Astrocyte of the cerebellum (primary cell): ENCODE measurements at places on chromosomes 6 and 20.

- DNase-seq: no peak
Measured at GRCh38 chr6:85041376-85041775, 277.0 kb upstream of the TBX18 start.

DNA sequence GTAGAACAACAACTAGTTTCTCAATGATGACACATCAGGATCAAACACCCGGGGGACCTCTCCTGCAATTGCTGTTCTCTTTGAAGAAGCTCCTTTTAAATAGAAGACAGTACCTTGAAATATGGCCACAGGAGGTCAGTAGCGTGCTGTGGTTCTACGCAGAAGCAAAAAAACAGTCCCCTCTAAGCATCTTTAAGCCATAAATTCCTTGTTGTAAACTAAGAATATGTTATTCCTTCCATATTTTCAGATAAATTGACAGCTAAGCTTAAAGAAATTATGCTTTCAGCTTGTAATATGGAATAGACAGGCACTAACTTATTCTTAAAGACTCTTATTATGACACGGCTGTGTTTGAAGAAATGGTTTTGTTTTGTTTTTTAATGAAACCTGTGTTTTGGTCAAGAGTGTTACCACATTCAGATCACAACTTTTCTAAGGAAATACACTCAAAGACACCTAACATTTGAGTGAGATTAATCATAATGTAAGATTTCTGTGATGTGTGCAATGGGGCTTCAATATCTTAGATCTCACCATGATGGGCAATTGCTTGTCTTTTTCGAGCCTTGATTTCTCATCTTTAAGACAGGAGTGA is 49.7 kb upstream of the IL20RA start:
- DNase-seq: peak; percentile 68

DNA sequence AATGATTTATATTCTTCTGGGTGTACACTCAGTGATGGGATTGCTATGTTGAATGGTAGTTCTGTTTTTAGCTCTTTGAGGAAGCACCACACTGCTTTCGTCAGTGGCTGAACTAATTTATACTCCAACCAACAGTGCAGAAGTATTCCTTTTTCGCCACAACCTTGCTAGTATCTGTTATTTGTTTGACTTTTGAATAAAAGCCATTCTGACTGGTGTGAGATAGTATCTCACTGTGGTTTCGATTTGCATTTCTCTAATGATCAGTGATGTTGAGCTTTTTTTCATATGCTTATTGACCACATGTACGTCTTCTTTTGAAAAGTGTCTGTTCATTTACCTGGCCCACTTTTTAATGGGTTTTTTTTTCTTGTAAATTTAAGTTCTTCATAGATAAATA is 583.8 kb upstream of the ARID1B start:
- no peak for DNase-seq

GRCh38 chr20:47468290-47469050 is 33.2 kb upstream of the NCOA3 start:
- DNase-seq: no peak

- no peak for DNase-seq
Measured at GRCh38 chr20:25750765-25751696, 54.4 kb upstream of the ZNF337 start.

GRCh38 chr6:159440349-159440748 is 252.7 kb downstream of the SOD2 start:
- no peak for DNase-seq

DNA sequence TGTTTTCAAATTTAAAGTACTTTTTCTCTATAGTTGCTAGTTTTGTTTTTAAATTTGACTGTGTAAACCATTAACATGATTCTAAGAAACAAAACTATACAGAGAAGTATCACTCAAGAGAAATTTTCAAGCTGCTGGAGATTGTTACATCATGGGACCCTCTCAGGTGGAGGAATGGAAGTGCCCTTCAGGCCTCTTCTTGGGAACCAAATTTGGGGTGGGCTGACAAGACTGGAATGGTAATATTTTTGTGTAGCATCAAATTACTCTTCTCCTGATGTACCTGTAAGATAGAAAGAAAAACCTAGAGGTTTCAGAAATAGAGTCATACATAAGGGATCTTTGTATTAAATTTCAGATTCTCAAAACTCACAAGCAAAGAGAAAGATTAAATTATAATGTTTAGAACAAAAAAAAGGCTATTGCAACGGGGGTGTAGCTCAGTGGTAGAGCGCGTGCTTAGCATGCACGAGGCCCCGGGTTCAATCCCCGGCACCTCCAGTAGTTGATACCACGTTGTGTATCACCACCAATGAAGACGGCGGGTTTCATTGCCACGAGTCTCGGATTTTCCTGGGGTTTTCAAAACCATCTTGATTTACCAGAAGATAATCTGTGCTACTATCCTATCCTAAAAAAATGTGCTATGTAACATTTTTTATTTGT is 193.7 kb downstream of the GPX5 start:
- DNase-seq: no peak

- no peak for DNase-seq
Measured at GRCh38 chr20:53359425-53359824, 234.2 kb downstream of the ZNF217 start.

- DNase-seq: no peak
Measured at GRCh38 chr6:145883263-145883662, 68.7 kb upstream of the FBXO30 start.

DNA sequence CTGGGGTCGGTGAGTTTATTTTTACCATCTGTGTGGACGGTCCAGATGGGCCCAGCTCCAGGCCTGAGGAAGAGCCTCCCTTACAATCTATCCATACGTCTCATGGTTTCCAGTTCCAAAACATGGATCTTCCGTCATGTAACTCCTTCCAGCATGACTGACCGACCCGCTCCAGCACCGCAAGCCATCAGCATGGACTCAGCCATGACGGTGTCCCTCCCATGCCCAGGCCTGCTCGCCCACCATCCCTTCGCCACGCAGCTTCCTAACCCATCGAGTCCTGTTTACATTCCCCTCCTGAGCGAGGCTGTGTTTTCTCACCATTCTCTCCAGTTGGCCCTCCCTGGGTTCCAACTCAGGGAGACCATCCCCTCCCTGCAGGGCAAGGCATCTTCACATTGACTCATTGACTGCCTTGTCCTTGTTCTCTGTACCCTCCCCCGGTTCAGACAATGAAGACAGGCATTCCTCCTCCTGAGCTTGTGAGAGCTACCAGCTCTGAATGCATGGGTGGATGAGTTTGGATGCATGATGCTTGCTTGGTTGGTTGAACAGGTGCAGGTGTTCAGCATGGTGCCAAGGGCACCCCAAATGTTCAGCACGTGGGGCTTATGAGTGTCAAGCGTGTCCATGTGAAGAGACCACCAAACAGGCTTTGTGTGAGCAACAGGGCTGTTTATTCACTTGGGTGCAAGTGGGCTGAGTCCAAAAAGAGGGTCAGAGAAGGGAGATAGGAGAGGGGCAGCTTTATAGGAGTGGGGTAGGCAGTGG is 235.8 kb downstream of the SMOC2 start:
- DNase-seq: no peak

- DNase-seq: no peak
Measured at GRCh38 chr6:130069485-130069884, 51.1 kb downstream of the L3MBTL3 start.

DNA sequence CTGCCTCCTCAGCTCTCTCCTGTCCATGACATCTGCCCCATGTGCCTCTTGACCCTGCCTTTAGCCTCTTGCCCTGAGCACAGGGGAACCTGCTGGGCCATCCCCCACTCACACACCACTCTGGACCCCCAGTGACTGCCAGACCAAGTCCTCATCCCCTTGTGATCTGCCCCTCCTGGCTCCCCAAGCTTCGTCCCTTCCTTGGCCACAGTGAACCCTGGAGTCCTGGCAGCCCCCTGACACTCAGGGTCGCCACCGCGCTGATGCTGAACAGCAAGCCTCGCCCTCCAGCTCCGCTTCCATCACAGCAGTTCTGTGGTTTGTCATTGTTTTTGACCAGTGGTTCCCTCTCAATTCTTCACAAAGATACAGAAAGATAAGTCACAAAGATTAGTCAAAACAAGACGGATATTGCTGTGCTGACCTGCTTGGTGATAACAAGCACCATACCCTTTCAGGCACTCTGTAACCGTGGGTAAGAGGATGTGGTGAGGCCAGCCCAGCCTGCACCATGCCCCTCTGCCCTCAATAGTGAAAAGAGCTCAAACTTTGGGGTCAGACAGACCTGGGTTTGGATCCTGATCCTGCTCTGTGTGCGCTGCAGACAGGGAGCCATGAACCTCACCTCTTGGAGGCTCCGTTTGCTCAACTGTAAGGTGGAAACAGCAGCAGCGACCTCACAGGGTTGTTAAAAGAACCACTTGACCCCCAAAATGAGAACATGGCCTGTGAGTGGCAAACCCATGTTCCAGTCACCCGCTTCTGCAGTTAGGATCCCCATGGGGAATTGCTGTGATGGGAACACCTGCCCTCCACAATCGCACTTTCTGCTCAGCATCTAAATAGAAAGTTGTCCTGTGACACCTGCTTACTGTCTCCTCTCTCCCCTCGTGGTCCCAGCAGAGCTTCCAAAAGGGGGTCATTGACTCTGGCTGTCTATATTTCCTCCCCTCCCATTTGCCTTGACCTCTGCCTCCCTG is 114.5 kb downstream of the TOX2 start:
- DNase-seq: no peak

- DNase-seq: peak; percentile 90
Measured at GRCh38 chr6:144158133-144158532, 7.8 kb downstream of the STX11 start.

DNA sequence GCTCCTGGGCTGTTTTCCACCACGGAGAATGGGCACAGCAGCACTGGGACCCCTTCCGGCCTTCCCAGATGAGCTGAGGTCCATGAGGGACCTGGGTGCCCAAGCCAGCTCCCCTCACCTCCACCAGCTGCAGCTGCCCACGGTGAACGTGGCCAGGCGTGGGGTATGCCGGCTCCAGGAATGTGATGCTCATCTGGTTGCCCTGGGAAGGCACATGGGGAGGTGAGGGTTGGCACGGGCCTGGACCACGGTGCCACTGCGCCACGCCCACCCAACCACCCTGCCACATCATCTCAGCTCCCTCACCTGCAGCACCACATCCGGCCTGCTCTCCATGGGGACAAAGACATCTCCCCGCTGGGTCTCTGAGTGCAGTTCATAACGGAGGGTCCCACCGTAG is 23.8 kb downstream of the ADRM1 start:
- no peak for DNase-seq

DNA sequence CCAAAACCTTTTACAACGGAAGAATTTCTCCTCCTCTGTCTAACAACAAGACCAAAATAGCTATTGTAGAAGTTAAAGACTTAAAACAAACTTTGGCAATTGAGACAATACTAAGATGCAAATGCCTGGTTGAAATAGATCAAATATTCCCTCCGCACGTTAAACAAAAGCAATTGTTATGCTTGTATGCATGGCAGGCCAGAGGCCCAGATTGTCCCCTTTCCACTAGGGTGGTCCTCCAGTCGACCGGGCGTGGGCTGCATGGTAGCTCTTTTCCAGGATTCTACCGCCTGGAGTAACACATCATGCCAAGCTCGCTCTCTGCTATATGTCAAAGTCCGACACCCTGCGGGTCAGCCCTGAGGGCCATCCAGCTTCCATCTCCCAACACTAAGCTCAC is 234.7 kb downstream of the RNGTT start:
- no peak for DNase-seq

DNA sequence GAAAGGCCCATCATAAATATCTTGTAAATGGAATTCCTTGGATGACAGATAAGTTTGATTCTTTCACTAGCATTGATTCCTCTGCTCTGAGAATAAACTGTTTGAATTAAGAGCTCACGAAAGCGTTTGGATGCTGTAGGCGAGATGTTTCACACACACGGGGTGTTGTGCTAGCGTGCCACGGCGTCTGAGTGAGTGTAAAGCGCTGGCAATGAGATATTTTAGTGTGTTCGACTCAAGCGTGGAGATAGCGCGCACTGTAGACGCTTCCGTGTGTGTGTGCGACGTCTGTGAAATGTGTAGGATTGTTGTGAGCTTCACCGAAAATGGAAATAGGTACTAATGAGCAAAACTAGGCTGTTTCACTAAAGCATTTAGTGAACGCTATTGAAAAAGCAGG is 29.4 kb upstream of the ADRM1 start:
- no peak for DNase-seq
